ENCODE measurements at places on chromosomes 2 and 18. TPM values are rescaled to one million over a fixed set of nuclear protein-coding genes. Genes with fewer than 3 reads are reported as not detected.

Gene AKAIN1
- total RNA-seq = not detected

Gene NEU2
- total RNA-seq = not detected

Gene RAPGEF4
- 0.21 TPM for total RNA-seq

Gene CDCA7
- 74.4 TPM for total RNA-seq

GRCh38 chr2:133768658-133769435, 200.6 kb upstream of the NCKAP5 start:
- no peaks in the 10 kb centered on the region for H3K36me3 ChIP-seq
- H3K4me3 ChIP-seq = no peak overlapping the region
- no peaks in the 10 kb centered on the region for H3K27me3 ChIP-seq

DNA sequence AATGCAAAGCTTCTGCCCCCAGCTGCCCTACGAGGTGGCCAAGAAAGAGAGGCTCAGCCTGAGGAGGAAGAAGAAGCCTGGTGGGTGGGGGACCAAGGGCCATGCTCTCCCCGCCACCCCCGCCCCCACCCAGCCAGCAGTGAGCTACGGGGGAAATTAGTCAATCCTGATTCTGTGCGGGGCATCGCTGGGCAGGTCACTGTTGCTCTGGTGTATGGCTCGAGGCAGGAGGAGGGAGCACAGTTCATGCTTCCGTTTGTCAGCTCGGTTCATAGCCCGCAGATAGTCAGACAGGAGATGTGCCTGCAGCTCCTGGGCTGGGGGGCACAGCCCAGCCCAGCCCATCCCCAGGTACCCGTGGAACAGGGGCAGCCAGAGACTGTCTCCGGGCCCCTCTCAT, 17.1 kb downstream of the RAMP1 start:
- H3K27ac ChIP-seq = no peak overlapping the region
- no peak overlapping the region for H3K4me3 ChIP-seq
- no peaks in the 10 kb centered on the region for H3K36me3 ChIP-seq
- peaks cover 3% of the 10 kb centered on the region for H3K4me1 ChIP-seq

GRCh38 chr2:84830095-84830494, 50.8 kb downstream of the TRABD2A start:
- H3K27me3 ChIP-seq = no peaks in the 10 kb centered on the region
- no peak overlapping the region for H3K4me3 ChIP-seq
- peaks cover 4% of the 10 kb centered on the region for H3K36me3 ChIP-seq
- DNase-seq = no peak

- H3K36me3 ChIP-seq = peaks cover 4% of the 10 kb centered on the region
- H3K4me1 ChIP-seq = peaks cover 5% of the 10 kb centered on the region
- H3K27me3 ChIP-seq = peaks cover 46% of the 10 kb centered on the region
- no peak overlapping the region for H3K4me3 ChIP-seq
- H3K27ac ChIP-seq = no peak overlapping the region
Measured at GRCh38 chr2:104840156-104840555, 13.8 kb upstream of the POU3F3 start.

- DNase-seq = no peak
- H3K36me3 ChIP-seq = peaks cover 21% of the 10 kb centered on the region
- H3K4me1 ChIP-seq = peaks cover 2% of the 10 kb centered on the region
- H3K27me3 ChIP-seq = no peaks in the 10 kb centered on the region
- H3K27ac ChIP-seq = no peak overlapping the region
- H3K4me3 ChIP-seq = no peak overlapping the region
Measured at GRCh38 chr2:8761529-8762164, 75.8 kb downstream of the KIDINS220 start.

GRCh38 chr2:85926931-85927661, 38.3 kb upstream of the ST3GAL5 start:
- peaks cover 37% of the 10 kb centered on the region for H3K4me1 ChIP-seq
- no peaks in the 10 kb centered on the region for H3K27me3 ChIP-seq
- H3K4me3 ChIP-seq = no peak overlapping the region
- DNase-seq = no peak

DNA sequence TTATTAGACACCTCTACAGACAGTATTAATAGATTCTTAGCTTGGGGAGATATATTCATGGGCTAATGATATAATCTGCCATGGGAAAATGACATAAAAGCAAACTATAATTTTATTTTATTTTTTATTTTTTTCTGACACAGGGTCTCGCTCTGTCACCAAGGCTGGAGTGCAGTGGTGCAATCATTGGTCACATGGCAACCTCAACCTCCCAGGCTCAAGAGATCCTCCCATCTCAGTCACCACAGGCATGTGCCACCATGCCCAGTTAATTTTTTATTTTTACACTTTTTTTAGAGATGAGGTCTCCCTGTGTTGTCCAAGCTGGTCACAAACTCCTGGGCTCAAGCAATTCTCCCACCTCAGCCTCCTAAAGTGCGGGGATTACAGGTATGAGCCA, 39.3 kb downstream of the RTN4 start:
- H3K27ac ChIP-seq = no peak overlapping the region
- no peak overlapping the region for H3K4me3 ChIP-seq

- DNase-seq = no peak
- no peak overlapping the region for H3K4me3 ChIP-seq
- H3K27ac ChIP-seq = no peak overlapping the region
- no peaks in the 10 kb centered on the region for H3K27me3 ChIP-seq
- peaks cover 45% of the 10 kb centered on the region for H3K36me3 ChIP-seq
Measured at GRCh38 chr2:73776869-73777519, 2.9 kb downstream of the DUSP11 start.

DNA sequence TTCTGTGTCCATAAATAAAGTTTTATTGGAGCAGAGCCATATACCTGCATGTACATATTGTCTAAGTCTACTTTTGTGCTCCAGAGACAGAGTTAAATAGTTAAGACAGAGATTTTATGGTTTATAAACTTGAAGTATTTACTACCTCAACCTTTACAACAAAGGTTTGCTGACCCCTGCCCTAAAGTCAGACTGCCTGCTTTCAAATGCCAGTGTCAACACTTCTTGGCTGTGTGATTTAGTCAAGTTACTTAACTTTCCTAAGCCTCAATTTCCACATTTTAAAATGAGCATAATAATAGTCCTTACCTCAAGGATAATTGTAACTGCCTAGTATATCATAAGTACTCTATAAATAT, 44.4 kb upstream of the ITPRID2 start:
- H3K36me3 ChIP-seq = no peaks in the 10 kb centered on the region
- no peak overlapping the region for H3K27ac ChIP-seq
- H3K4me1 ChIP-seq = no peaks in the 10 kb centered on the region
- DNase-seq = no peak
- H3K4me3 ChIP-seq = no peak overlapping the region
- peaks cover 21% of the 10 kb centered on the region for H3K27me3 ChIP-seq

GRCh38 chr2:39419282-39420223, 17.5 kb downstream of the MAP4K3 start:
- no peak overlapping the region for H3K27ac ChIP-seq
- H3K36me3 ChIP-seq = peaks cover 6% of the 10 kb centered on the region
- DNase-seq = no peak
- no peaks in the 10 kb centered on the region for H3K27me3 ChIP-seq

GRCh38 chr2:221405521-221405920, 166.6 kb downstream of the EPHA4 start:
- no peaks in the 10 kb centered on the region for H3K4me1 ChIP-seq
- peaks cover 4% of the 10 kb centered on the region for H3K27me3 ChIP-seq
- DNase-seq = no peak
- H3K4me3 ChIP-seq = no peak overlapping the region
- H3K36me3 ChIP-seq = no peaks in the 10 kb centered on the region

DNA sequence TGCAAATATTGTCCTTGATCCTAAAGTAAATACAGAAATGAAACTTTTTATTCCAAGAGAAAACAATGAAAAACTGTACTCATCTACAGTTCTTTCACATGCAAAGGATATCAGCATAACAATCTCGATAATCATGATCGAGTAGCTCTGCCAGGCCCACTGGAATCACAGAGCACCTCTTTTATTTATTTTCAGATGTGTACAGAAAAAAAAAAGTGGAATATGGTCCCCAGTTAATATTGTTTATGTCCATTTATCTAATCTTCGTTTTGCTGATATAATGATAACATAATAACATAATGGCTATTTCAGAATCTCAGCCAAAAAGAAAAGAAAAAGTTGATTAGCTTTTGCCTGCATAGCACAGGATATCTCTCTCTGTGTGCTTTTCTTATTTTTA, 6.5 kb downstream of the ZNF385B start:
- H3K27ac ChIP-seq = no peak overlapping the region
- H3K4me1 ChIP-seq = peaks cover under 1% of the 10 kb centered on the region
- no peaks in the 10 kb centered on the region for H3K36me3 ChIP-seq
- no peak overlapping the region for H3K4me3 ChIP-seq

GRCh38 chr2:20108655-20109396, 57.4 kb upstream of the LAPTM4A start:
- peaks cover 11% of the 10 kb centered on the region for H3K27me3 ChIP-seq
- H3K4me3 ChIP-seq = no peak overlapping the region
- no peaks in the 10 kb centered on the region for H3K36me3 ChIP-seq
- no peaks in the 10 kb centered on the region for H3K4me1 ChIP-seq

DNA sequence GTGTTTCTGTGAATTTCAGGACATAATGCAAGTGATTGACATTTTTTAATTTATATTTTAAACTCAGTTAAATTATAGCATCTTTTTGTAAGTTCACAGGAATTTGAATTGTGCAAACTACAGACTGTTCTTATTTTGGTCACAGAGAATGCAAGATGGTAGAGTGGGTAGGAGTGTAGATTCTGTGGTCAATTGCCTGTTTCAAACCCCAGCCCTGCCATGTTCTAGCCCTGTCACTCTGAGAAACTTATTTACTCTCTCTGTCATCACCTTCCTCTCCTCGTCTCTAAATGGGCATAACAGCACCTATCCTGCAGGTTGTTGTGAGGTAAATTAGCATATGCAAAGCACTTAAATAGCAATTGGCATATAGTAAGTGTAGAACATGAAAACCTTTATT, 879.8 kb downstream of the CPS1 start:
- H3K36me3 ChIP-seq = no peaks in the 10 kb centered on the region
- H3K27ac ChIP-seq = no peak overlapping the region
- H3K4me3 ChIP-seq = no peak overlapping the region
- DNase-seq = no peak
- no peaks in the 10 kb centered on the region for H3K27me3 ChIP-seq

- H3K4me1 ChIP-seq = peaks cover 11% of the 10 kb centered on the region
- H3K27ac ChIP-seq = no peak overlapping the region
- H3K27me3 ChIP-seq = no peaks in the 10 kb centered on the region
- no peaks in the 10 kb centered on the region for H3K36me3 ChIP-seq
Measured at GRCh38 chr18:79508565-79509535, 113.1 kb downstream of the NFATC1 start.

- no peak overlapping the region for H3K4me3 ChIP-seq
- no peak for DNase-seq
- no peaks in the 10 kb centered on the region for H3K4me1 ChIP-seq
- H3K27me3 ChIP-seq = peaks cover 5% of the 10 kb centered on the region
- no peak overlapping the region for H3K27ac ChIP-seq
Measured at GRCh38 chr18:46573156-46573555, 83.9 kb downstream of the LOXHD1 start.

GRCh38 chr2:52386433-52387030, 1354.6 kb upstream of the NRXN1 start:
- no peaks in the 10 kb centered on the region for H3K27me3 ChIP-seq
- no peak for DNase-seq
- H3K4me1 ChIP-seq = no peaks in the 10 kb centered on the region

DNA sequence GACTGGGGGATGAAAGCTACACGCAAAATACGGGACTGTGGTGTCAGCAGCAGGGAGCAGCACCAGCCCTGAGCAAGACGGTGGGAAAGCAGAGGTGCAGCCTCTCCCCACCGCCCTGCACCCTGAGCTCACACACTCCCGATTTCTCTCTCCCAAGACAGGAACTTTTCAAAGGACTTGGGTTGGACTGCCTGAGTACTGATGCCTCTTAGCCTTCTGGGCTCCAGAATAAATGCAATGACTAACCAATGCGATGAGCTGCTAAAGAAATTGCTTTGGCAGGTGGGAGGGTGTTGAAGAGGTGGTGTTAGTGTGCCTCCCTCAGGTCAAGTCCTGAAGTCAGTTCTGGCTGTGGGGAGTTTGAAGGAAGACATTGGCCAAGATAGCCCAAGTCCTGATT, 9.6 kb downstream of the TRIM54 start:
- H3K4me3 ChIP-seq = no peak overlapping the region
- no peaks in the 10 kb centered on the region for H3K36me3 ChIP-seq
- H3K27ac ChIP-seq = no peak overlapping the region
- peaks cover 2% of the 10 kb centered on the region for H3K4me1 ChIP-seq

DNA sequence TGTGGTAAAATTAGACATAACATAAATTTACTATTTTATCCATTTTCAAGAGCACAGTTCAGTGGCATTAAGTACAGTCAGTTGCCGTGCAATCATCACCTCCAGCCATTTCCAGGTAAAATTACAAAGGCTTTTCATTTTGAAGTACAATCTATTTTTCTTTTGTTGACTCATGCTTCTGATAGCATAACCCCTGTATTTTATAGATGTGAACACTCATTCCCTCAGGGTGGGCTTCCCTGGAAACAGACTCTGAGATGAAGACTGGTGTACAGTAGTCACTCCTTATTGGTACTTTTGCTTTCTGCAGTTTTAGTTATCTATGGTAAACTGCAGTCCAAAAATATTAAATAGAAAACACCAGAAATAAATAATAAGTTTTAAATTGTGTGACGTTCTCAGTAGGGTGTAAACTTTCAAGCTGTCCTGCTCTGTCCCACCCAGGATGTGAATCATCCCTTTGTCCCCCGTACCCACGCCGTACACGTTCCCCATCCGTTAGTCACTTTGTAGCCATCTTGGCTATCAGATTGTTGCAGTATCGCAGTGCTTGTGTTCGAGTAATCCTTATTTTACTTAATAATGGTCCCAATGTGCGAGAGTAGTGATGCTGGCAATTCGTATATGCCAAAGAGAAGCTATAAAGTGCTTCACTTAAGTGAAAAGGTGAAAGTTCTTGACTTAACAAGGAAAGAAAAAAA, 41.1 kb upstream of the NAB1 start:
- no peak for DNase-seq
- no peak overlapping the region for H3K27ac ChIP-seq
- H3K4me1 ChIP-seq = no peaks in the 10 kb centered on the region
- no peaks in the 10 kb centered on the region for H3K27me3 ChIP-seq
- peaks cover 8% of the 10 kb centered on the region for H3K36me3 ChIP-seq
- H3K4me3 ChIP-seq = no peak overlapping the region

DNA sequence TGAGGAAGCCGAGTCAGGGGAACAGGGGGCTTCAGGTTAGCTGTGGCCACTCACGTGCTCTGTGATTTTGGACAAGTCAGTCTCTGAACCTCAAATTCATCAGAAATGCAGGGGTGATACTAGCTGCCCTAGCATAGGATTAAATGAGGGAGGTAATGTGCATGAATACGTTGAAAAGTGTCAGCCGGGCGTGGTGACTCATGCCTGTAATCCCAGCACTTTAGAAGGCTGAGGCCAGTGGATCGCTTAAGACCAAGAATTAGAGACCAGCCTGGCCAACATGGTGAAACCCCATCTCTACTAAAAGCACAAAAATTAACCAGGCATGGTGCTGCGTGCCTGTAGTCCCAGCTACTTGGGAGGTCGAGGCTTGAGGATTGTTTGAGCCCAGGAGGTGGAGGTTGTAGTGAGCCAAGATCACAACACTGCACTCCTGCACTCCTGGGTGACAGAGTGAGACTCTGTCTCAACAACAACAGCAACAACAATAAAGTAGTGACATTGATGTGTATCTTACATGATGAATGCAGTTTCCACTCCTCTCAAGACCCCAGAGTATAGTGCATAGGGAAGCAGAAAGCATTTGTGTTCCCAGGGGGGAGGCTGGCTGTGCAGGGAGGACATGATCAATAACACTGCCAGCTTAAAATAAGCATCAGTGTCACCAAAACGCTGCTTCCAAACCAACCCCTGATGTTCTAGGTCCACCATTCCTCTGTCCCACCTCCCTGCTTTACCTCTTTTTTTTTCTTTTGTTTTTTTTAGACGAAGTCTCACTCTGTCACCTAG, 68.8 kb downstream of the HNRNPLL start:
- peaks cover 5% of the 10 kb centered on the region for H3K4me1 ChIP-seq
- no peak overlapping the region for H3K4me3 ChIP-seq
- H3K27me3 ChIP-seq = peaks cover 17% of the 10 kb centered on the region
- no peaks in the 10 kb centered on the region for H3K36me3 ChIP-seq
- no peak overlapping the region for H3K27ac ChIP-seq
- DNase-seq = no peak

Measured in activated CD8-positive, alpha-beta memory T cell treated with anti-CD3 and anti-CD28 coated beads, Interleukin-2, amount 10 ng/mL, durations not matched to agents 7 days and 5 days (primary cell).